ENCODE measurements at places on chromosomes 12 and 14. TPM values are rescaled to one million over a fixed set of nuclear protein-coding genes. Genes with fewer than 3 reads are reported as not detected.

DNA sequence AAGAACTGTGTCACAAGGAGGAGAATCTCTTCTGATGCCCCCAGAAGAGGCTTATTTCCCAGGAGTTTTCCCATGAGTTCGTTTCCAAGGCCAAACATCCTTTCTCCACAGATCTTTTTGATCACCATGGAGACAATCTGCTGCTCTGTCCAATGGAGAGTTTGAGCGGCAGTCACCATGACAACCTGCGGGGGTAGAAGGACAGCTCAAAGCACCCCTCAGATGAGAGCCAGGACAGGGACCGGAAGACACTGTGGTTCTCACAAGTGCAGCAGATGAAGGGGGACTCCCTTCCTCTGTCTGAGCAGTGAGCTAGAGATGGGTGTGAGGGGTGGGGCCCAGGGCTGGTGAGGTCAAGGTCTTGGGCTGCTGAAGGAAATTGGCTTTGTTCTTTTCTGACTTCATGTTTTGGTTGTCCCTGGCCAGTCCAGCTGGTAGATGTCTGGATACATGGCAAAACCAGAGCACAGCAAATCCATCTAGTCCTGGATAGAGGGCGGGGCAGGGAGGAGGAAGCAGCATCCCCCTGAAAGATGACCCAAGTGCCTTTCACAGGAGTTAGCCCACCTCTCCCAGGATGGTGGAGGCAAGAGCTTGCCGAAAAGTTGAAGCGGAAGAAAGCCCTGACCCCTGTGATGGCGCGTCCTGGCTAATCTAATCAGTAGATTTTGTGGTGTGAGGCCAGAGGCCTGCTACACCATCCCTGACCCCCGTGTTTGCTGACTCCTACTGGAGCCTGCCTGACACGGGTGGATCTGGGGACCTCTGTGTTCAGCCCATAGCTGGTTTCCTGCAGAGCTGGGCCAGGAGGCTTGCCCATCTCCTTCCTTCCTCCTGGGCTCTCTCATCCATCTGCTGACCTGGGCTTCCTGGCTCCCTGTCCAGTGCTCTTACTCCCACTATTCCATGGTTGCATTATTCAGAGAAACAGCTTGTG, 24.4 kb downstream of the DHRS2 start:
- no peaks in the 10 kb centered on the region for H3K4me1 ChIP-seq
- H3K27ac ChIP-seq: no peak overlapping the region
- H3K27me3 ChIP-seq: peaks cover 3% of the 10 kb centered on the region
- H3K36me3 ChIP-seq: no peaks in the 10 kb centered on the region

GRCh38 chr14:78823035-78823434, 652.9 kb downstream of the NRXN3 start:
- no peak overlapping the region for H3K4me3 ChIP-seq
- H3K27me3 ChIP-seq: no peaks in the 10 kb centered on the region
- no peak overlapping the region for H3K27ac ChIP-seq
- no peak for DNase-seq

- peak; percentile 62 for DNase-seq
- peak overlapping the region; percentile 64 for H3K4me3 ChIP-seq
- H3K36me3 ChIP-seq: no peaks in the 10 kb centered on the region
Observed at GRCh38 chr12:69330475-69331473, 17.4 kb upstream of the LYZ start.

GRCh38 chr14:76993752-76994151, 34.8 kb downstream of the IRF2BPL start:
- no peaks in the 10 kb centered on the region for H3K27me3 ChIP-seq
- H3K4me3 ChIP-seq: no peak overlapping the region
- no peaks in the 10 kb centered on the region for H3K36me3 ChIP-seq
- peaks cover 47% of the 10 kb centered on the region for H3K4me1 ChIP-seq

DNA sequence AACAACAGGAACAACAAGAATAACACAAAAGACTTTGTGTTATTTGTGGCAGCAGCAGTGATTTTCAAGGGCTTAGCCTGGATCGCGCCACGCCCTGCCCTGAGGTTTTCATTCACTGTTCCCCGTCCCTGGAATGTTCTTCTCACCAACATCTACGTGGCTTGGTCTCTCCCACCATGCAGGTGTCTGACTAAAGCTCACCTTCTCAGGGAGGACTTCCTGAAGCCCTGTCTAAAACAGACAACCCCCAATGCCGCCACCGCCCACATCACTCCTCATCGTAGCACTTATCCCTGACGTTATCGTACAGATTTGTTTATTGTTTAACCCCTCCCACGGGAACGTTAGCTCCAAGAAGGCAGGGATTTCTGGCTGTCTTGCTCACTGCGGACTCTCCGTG, 40.4 kb downstream of the P2RX4 start:
- H3K4me3 ChIP-seq: no peak overlapping the region
- DNase-seq: no peak
- no peaks in the 10 kb centered on the region for H3K4me1 ChIP-seq

The ERBB3 gene
- total RNA-seq: 49.2 TPM

The MYH6 gene
- total RNA-seq: 0.09 TPM

The GLS2 gene
- 14.8 TPM for total RNA-seq

Data from WTC11 (cell line).